ENCODE measurements at places on chromosomes 5 and 9.

DNA sequence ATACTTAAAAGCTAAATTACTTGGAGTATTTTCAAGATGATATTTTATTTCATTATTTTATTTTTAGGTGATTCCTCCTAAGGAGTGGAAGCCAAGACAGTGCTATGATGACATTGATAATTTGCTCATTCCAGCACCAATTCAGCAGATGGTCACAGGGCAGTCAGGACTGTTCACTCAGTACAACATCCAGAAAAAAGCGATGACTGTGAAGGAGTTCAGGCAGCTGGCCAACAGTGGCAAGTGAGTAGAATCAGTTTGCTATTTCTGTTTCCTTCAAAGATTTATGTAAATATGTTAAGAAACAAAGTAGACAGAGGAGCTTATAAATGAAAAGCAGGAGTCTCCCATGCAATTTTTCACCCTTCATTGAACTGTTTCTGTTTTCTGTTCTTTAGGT lies 47.8 kb downstream of the KDM4C start:
- no peak for DNase-seq

DNA sequence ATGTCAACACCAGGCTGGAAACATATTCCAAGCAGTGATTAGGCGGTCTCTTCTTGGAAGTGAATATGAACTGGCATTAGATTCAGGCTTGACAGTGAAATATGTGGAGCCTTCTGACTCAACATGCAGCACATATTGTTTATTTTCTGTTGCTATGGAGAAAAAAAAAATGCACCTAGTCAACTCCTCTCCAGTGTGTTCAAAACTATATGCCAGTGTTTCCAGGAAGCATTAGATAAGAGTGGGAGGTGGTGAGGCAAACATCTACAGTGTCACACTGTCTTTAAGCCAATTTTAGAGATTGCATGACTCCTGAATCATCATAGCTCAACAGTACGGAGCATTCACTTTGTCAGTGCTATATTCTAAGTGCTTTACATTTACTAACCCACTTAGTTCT lies 117.9 kb downstream of the HCN1 start:
- DNase-seq, result no peak

DNA sequence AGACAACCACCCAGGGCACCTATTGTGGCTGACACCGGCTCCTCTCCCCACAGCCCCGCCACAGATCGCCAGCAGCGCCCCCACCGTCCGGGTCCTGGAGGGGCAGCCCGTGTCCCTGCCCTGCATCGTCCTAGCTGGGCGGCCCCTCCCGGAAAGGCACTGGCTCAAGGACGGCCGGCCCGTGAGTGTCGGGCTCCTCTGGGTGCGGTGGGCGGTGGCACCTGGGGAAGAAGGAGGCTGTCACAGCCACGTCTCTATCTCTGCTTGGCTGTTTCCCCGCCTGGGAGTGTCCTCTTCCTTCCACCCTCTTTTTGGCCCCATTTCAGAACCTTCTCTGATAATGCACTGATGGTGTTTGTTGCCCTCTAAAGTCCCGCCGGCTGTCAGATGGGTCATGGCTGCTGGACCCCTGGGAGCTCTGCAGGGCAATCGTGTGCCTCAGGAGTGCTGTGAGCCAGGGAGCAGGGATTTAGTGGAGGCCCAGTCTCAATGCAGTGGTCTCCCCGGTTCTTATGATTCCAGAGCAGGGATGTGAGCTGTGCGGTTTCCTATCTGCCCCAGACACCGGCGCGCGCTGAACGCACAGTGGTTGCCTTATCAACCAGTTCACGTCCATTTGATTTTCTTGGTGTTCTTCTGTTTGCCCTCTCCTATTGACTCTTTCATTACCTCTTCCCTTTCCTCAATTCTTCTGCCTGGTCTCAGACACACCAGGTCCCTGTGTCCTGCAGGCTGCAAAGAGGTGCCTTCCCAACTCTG lies 55.3 kb downstream of the HMCN2 start:
- DNase-seq, result no peak

GRCh38 chr9:88923653-88924288 lies 67.5 kb upstream of the S1PR3 start:
- no peak for DNase-seq

- no peak for DNase-seq
These were observed 4.3 kb upstream of the SGCD start for GRCh38 chr5:156322666-156323065.

- no peak for DNase-seq
These were observed 110.7 kb upstream of the SAP30L start for GRCh38 chr5:154335065-154335448.
